ENCODE measurements at places on chromosomes 2 and 18.

- no peak for DNase-seq
Measured at GRCh38 chr2:240238201-240238600, 97.7 kb upstream of the OTOS start.

GRCh38 chr2:9665898-9666297 is 35.1 kb upstream of the YWHAQ start:
- DNase-seq, result no peak

DNA sequence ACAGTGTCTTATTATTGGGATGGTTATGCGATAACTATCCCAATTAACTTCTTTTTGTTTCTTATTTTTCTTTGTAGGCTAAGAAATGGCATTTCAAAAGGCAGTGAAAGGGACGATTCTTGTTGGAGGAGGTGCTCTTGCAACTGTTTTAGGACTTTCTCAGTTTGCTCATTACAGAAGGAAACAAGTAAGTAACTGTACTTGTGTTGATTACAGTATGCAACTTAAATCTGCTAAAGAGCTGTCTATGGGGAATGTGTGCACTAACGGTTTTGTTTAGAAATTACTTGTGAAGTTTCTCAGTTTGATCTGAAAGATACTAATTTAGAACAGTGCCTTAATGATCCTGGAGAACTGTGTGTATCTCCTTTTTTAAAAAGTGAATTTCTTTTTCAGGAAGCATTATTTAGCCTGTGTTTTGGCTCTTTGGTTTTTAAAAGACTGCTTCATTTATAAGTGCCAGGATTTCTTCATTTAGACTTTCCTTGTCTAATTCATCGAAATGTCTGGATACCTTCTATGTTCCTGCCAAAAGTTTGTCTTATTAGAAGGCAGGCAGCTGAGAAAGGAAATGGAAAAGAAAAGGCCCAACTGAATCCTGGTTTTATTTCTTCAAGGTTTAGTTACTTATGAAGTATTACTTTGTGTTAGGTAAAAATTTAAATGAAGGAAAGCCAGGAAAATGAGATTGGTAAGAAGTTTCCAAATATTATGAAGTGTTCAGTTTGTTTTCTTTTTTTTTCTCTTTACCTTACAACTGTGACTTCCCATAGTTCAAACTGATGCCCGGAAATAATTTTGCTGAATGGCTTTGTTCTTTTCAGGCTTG is 40.1 kb downstream of the GPD2 start:
- no peak for DNase-seq

- no peak for DNase-seq
Measured at GRCh38 chr18:37762076-37762621, 196.6 kb upstream of the CELF4 start.

- DNase-seq, result no peak
Measured at GRCh38 chr2:63591566-63592175, 2.9 kb downstream of the MDH1 start.

DNA sequence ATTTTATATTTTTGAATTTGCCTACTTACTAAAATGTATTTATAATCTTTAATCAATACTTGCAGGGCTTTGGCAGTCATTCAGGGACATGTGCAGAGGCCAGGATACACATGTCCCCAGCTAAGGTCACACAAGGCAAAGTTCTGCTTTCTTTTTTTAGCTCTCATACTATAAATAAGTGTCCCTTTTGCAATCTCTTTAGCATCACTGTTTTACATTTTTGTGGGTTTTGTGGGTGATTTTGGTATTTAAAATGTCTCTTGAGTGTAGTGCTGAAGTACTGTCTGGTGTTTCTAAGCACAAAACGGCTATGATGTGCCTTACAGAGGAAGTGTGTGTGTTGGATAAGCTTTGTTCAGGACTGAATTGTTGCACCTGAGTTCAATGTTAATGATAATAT is 309.0 kb upstream of the GULP1 start:
- DNase-seq, result no peak

GRCh38 chr2:158970241-158970751 is 1.9 kb downstream of the TANC1 start:
- DNase-seq, result no peak

DNA sequence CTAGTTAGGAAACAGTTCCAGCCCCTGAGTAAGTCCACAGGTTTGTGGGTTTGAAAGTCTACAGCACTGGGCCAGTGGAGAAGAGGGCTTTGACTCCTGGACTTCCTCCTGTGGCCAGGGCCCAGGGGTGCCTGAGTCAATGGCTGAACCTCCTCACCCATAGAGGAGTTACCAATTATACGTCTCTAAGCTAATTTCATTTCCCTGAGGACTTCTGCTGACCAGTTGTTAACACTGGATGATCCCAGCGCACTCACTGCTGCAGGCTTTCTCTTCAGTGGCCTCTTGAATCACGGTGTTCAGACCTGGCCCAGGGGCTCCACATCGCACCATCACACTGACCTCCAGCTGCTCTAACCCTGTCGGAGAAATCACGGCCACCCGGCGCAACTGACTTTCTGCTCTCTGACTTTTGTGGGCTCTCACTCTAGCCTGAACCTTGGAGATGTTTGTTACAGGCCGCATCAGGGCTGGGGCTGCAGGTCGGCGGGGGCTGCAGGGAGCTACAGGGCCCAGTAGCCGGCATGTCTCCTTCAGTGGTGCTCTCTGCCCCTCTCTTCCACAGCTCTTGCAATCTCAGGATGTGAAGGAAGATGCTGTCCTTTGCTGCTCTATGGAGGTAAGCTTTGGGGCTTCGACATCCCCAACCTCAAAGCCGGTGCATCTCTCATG is 93.6 kb downstream of the SMAD7 start:
- DNase-seq, result no peak

Measured in activated CD4-positive, alpha-beta T cell treated with anti-CD3 and anti-CD28 coated beads, Interleukin-2, amount 50 U/mL, for 24 hours (primary cell).